ENCODE measurements at places on chromosomes 13 and 19.

DNA sequence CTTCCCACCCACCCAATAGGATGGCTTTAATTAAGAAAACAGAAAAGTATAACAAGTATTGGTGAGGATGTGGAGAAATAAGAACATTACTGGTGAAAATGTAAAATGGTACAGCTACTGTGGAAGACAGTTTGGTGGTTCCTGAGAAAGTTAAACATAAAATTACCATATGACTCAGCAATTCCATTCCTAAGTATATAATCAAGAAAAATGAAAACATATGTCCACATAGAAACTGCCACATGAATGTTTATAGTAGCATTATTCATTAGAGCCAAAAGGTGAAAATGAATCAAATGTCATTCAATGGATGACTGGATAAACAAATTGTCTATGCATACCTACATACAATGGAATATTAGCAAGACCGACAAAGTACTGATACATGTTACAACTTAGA is 16.9 kb downstream of the DZIP1 start:
- DNase-seq: no peak

DNA sequence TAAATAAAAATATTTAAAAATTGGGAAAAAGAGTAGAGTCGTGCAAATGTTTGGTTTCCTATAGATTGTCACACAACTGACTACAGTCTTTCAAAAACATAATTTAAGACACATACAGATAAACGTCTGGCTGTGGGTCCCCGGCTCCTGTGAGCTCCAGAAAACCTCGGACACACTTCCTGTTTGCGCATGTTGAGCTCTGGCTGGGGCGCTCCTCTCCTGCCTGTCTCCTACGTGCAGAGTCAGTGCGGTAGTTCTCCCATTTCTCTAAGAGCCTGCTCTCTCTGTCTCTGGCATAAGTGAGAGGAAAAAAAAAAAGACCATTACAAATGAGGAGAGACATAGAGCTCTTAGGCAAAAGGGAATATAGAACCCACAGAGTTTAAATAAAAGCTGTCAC is 128.2 kb upstream of the OBI1 start:
- DNase-seq: no peak

GRCh38 chr19:3931041-3931440 is 1.8 kb upstream of the NMRK2 start:
- no peak for DNase-seq

GRCh38 chr19:38691938-38692457 is 44.5 kb downstream of the ACTN4 start:
- DNase-seq: no peak

- DNase-seq: peak; percentile 50
Measured at GRCh38 chr19:46753420-46754155, 7.3 kb upstream of the STRN4 start.

DNA sequence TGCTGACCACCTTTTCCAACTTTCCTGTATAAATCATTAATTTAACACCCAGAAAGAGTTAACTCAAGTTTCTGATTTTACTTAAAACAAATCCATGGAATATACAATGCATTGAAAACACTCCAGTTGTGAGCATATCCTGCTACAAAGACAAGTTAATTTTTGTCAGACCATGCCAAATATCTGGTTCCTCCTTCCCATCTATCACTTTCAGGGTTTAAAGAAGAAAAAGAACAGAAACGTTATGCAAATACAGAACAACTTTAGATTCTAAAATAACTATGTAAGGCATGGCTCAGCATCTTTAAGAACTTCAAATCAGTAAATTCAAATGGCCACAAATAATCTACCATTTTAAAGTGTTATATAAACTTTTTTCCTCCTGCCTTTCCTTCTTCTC is 14.9 kb downstream of the MRPS31 start:
- no peak for DNase-seq

- DNase-seq: no peak
Measured at GRCh38 chr19:45496349-45496953, 396 bp downstream of the RTN2 start.

- no peak for DNase-seq
Measured at GRCh38 chr19:8206147-8207087, 2.8 kb upstream of the CERS4 start.

- peak; percentile 50 for DNase-seq
Measured at GRCh38 chr19:511101-511851, 4.0 kb downstream of the TPGS1 start.

DNA sequence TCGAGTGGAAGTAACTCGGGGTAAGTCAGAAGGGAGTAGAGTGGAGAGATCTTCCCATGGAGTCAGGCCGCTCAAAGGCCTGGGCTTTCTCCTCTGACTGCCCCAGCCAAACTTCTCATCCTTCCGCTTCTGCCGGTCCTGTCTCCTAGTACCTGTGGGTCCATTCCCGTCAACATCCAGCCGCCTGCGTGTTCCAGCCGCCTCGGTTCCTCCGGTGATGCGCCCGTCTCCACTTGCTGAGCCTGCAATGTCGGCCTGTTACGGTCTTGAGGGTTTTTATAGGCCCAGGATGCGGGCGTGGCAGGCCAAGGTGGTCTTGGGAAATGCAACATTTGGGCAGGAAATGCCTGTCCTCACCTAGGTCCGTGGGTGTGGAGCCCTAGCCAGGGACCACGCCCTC is 38.3 kb downstream of the RASL11A start:
- DNase-seq: no peak

DNA sequence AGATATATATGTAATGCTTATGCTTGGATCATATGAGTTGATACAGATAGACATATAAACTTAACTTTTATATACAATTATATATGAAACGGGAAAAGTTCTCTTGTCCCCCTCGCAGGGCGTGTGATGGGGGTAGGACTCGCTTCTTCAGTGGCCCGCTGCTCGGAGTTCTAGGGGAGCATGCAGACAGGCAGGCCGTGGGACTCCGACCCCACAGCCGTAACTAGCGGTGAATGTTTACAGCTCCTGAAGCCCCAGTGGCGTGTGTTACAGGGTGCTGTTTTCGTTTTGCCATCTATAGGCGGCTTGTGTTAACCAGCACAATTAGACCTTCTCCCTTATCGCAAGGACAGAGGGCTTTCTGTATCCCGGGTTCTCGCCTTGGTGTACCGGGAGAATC is 1899.8 kb downstream of the PCDH9 start:
- no peak for DNase-seq

DNA sequence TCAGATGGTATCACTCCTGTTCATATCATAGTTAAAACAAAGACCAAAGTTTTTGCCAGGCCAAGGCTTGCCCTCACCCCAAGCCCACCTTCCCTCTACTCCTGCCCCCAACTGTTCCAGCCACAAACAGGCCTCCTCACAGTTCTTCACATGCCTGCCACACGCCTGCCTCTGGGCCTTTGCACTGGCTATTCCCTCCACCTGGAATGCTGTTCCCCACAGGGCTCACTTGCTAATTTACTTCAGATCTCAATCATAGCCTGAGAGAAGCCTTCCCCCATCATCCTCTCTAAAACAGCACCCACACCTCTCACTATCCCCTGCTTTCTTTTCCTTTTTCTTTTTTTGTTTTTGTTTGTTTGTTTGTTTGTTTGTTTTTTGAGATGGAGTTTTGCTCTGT is 4.9 kb upstream of the AXL start:
- DNase-seq: no peak

- no peak for DNase-seq
Measured at GRCh38 chr13:83204886-83205285, 677.4 kb downstream of the SLITRK1 start.
